ENCODE measurements at places on chromosomes 2 and 18.

DNA sequence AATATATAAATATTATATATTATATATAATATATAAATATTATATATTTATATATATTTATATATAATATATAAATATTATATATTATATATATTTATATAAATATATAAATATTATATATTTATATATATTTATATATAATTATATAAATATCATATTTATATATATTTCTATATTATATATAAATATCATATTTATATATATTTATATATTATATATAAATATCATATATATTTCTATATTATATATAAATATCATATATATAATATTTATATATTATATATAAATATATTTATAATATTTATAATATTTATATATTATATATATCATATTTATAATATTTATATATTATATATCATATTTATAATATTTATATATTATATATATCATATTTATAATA lies 321.4 kb downstream of the CDH2 start:
- no peak for DNase-seq

GRCh38 chr2:8750221-8750620 lies 68.4 kb downstream of the ID2 start:
- no peak for DNase-seq

- DNase-seq, result no peak
Measured at GRCh38 chr2:36433311-36434217, 78.0 kb downstream of the CRIM1 start.

- DNase-seq, result no peak
Measured at GRCh38 chr2:196233021-196233804, 61.8 kb upstream of the STK17B start.

- DNase-seq, result no peak
Measured at GRCh38 chr2:148561389-148561788, 83.2 kb upstream of the EPC2 start.

DNA sequence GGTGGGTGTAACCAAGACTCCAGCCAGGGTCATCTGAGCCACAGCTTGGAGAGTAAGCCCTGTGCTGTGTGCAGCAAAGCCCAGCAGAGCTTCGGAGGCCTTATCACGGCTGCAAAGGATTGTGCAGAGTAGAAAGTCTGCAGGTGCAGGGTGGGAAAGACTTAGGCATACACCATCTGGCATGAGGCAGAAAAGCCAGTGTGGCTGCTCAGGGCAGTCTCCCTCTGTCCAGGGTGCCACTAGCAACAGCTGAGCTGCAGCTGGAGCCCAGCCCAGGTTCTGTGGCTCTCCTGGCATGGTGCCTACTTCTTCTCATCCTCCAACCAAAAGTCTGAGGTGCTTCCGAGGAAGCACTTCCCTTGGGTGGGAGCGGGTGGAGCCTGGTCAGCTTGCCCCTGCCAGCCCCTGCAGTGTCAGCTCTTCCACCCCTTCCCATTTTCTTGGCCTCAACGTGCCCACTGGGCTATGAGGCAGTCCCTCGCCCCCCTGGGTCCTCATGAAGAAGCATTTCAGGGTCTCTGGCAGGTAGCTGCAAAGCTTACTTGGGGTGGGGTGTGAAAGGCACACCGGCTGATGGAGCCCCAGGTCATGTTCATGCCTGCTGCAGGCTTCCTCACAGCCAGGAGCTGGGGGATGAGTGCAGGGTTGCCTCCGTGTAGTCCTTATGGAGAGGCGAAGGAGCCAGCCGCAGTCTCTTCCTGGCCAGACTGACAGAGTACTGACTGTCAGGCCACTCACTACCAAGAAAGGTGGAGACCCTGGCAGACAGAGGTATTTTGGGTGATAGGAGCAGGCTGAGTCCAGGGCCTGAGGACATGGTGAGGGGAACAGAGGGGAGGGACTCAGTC lies 4.8 kb downstream of the AMER3 start:
- DNase-seq, result no peak

- DNase-seq, result no peak
Measured at GRCh38 chr2:221102896-221103688, 469.0 kb downstream of the EPHA4 start.

DNA sequence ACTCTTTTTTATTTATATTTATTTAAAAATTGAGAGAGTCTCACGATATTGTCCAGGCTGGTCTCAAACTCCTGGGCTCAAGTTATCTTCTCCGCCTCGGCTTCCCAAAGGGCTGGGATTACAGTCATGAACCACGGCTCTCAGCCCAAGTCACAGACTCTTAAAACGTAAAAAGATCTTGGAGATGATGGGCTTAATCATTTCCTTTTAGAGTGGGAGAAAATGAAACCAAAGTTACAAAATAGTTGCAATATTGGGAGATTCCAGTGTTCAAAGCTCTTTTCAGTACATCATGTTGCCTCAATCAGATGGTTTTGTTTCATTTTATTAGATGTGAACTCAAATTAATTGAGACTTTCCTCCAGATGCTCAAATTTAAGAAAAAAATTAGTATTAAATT lies 151.4 kb upstream of the XPO1 start:
- no peak for DNase-seq

DNA sequence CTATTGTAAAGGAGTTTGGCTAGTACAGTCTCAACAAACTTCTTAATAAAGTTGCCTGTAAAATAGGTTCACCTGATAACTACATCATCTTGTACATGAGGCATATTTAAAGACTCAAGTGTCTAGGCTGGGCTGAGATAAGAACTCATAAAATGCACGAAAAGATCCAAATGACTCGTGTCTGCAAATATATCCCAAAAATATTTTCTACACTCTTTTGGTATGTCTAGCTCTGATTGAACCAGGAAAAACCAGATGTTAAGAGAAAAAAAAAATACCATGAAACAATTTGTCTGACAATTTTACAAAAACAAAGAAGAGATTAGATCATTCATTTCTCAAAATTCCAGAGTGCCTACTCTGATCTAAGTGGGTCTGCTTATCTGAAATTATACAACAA lies 166.9 kb upstream of the OSR1 start:
- no peak for DNase-seq

DNA sequence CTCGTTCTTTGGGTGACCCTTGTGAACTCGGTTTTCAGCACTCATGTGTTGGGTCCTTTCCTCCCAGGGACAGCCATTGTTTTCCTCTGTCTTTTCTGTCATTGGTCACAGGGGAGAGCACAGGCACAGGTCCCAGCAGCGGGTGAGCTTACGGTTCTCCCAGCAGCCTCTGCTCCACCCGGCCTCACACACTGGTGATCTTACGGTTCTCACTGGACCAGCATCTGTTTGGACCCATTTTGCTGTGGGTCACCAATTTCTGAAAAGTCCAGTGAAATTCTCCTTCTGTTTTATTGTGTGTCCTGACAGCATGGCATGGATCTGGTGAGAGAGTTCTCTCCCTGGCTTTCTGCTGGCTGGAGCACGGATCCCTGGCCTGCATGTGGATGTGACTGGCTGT lies 49.8 kb upstream of the ANKRD62 start:
- no peak for DNase-seq

DNA sequence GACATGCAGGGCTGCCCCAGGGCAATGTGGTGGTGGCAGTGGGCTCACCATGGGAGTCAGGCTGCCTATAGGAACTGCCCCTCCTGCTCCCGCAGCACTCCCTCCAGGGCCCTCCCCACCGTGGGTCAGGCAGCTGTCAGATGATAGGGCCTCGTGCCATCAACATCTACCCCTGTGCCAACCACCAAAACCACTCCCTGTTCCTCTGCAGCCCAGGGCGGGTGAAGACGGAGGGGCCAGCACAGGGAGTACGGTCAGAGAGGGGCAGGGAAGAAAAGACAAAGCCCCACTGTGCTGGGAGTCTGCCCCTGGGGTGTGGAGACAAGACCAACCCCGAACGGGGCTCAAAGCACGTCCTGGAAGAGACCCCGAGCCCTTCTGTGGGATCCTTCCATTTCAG lies 97.4 kb downstream of the TNS1 start:
- DNase-seq, result peak; percentile 79

GRCh38 chr2:206739271-206739670 lies 21.1 kb upstream of the DYTN start:
- DNase-seq, result no peak

- DNase-seq, result no peak
Measured at GRCh38 chr2:240465268-240465764, 29.9 kb downstream of the GPC1 start.

DNA sequence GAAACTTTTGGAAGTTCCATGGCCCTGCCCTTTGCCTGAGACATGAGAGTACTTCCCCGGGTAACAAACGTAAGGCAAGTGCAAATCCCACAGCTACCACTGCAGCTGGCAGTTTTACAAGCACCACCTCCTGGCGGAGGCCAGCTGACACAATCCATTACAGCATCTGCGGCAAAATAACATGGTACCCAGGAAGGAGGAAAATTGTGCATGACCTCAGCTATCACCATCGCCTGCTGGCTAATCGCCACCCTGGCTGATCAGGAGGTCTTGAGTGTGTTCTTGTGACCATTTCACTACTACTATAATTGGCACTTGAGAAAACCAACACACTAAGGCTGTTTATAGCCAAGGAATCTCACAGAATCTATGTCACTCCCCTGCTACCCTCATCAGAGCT lies 71.7 kb upstream of the SERPINE2 start:
- DNase-seq, result no peak

- DNase-seq, result no peak
Measured at GRCh38 chr2:60301726-60302125, 251.7 kb downstream of the BCL11A start.

DNA sequence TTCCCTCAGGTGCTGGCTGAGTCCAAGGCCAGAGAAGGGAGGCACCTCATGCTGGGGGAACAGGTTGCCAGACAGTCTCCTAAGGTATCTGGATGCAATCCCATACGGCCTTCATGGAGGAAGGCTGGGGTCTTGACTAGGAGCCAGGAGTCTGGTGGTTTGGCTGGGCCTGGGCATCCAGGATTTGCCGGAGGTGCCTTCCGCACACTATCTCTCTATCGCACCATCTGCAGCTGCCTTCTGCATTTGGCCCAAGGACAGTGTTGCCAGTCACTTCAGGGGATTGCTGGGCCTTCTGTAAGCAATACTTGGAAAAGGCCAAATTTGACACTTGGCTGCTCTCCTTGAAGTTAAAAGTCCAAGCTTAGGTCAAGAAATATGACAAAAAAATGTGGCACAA lies 327.2 kb downstream of the EN1 start:
- DNase-seq, result no peak

DNA sequence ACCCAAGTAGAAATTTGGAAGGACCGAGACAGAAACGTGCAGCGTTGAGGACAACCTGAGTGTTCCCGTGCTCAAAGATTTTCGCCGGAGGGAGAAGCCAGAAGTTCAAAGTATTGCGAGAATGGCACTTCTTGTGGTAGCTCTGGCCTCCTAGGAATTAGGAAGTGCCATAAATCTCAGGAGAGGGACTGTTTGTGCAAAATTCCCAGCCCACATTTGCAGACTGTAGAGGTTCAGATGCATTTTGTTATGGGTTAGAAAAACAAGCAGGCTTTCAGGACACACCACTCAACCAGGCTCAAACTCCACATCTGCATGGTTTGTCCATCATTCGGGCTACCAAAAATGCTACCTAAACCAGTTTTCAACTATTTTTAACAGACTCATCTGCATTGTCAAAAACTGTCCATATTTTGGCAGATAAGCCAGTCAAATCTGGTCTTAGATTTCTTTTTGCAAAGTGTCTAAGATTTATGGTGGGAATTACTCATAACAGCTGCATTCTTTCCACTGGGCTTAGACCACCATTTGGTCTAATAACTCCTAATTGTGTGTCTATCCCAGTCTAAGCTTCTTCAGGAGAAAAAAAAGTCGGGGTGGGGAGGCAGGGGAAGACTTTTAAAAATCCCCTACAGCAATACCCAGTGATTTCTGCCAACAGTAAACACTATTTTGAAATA lies 422.9 kb downstream of the ARHGAP15 start:
- DNase-seq, result no peak

GRCh38 chr18:70507970-70508369 lies 219.1 kb downstream of the SOCS6 start:
- DNase-seq, result no peak

DNA sequence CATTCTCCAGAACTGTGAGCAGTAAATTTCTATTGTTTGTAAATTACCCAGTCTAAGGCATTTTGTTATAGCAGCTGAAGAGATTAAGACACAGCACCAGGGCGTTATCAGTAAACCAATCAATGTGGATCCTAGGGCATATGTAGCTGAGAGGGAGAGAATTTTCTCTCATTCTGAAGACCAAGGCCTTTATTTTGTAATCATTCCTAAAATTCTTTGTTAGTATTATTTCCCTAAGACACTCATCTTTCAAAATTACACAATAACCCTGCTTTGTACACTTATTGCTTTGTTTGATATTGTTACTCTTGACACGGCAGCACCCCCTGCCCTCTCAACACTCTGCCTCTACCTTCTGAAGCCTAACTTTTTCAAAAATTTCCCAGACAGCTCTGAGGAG lies 419.1 kb downstream of the SLC4A3 start:
- no peak for DNase-seq

- DNase-seq, result peak; percentile 96
Measured at GRCh38 chr2:218710687-218711549, at the start of gene TTLL4. Gene TTLL4, plus strand, starts transcription at chr2:218710835. Its CDS starts 26,842 bp downstream, at chr2:218737677.
